ENCODE measurements at places on chromosomes 6 and 20. TPM values are rescaled to one million over a fixed set of nuclear protein-coding genes. Genes with fewer than 3 reads are reported as not detected.

GRCh38 chr6:146949425-146949824 lies 254.8 kb upstream of the STXBP5 start:
- no peak for DNase-seq

The MLN gene
- total RNA-seq: not detected

The DCDC2 gene
- 0.20 TPM for total RNA-seq

DNA sequence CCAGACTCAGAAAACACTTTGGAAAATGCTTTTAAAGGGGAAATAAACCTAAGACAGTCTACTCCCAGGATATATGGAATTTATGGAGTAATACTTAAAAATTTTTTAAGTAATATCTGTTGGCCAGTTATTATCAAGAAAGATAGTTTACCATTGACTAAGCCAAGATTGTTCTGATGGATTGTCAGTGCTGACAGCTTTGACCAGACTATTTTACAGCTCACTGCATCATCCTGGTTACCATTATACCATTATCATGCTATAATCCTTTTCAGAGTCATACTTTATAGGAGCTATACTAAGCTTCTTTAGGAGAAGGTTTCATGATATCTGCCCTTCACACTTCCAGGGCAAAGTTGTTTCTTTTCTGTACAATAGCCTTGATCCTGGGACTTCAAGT lies 16.5 kb downstream of the GTF2H5 start:
- DNase-seq: peak; percentile 34

- DNase-seq: peak; percentile 48
These were observed 39.2 kb downstream of the MUC22 start for GRCh38 chr6:31049518-31049917.

DNA sequence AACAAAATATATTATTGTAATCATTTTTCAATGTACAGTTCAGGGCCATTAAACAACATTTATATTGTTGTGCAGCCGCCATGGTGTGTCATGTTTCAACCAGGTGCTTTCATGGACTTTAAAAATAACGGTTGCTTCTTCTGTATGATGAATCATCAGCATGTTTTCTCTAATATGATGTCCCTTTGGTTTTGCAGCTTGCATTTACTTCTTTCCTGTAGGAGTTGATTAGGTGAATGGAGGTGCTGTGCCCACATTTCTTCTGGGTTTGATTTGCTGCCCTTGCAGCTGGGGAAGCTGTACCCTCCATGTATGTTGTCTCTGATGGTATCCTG lies 54.9 kb upstream of the TULP4 start:
- DNase-seq: peak; percentile 27

The CTCFL gene
- not detected for total RNA-seq

GRCh38 chr20:38584099-38584763 lies 3.2 kb downstream of the ADIG start:
- no peak for DNase-seq

GRCh38 chr20:431012-431904 lies 23.2 kb downstream of the RBCK1 start:
- peak; percentile 84 for DNase-seq

The SIGLEC1 gene
- not detected for total RNA-seq

GRCh38 chr6:1868561-1869261 lies 259.0 kb downstream of the FOXC1 start:
- no peak for DNase-seq

The CRIP3 gene
- total RNA-seq: not detected

- DNase-seq: no peak
These were observed 38.9 kb downstream of the CSNK2A1 start for GRCh38 chr20:504632-505075.

- DNase-seq: no peak
These were observed 85.4 kb downstream of the ZMYND8 start for GRCh38 chr20:47271046-47271615.

The EGFL8 gene
- 1.6 TPM for total RNA-seq

DNA sequence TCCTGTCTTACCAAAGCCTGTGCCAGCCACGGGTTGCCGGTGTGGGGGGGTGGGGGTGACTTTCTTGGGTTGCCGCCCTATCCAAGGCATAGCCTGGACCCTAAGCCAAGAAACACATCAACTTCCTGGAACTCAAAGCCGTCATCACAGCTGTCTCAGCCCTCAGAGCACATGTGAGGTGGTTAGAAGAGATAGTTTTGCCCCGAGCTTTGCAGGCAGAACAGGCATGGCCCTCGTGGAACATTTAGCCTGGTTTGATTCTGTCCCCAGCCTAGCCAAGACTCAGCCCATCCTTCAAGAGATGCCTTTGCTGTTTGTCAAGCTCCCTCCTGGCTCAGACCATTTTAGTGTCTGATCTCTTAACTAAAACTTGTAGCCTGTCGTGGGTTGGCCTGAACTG lies 64.9 kb downstream of the RREB1 start:
- DNase-seq: peak; percentile 43

The KHDC1L gene
- total RNA-seq: not detected

DNA sequence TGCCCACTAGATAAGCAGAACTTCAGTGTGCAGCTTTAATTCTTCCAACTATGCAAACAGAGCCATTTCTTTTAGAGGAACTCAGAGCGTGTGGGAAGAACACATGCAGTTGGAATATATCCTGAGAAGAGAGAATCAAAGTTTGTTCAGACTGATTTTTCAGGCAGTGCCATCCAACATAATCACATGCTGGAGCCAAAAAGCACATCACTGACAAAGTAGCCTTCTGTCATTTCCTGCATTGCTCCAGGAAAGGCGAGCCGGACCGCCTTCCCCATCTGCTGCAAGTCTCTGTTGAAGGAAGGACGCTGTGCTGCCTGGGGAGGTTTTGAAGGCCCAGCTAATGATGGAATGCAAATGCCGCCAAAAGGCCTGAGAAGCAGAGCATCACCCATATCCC lies 98.4 kb downstream of the DOK5 start:
- DNase-seq: no peak

The TPX2 gene
- 319 TPM for total RNA-seq

The HLA-A gene
- 2,135 TPM for total RNA-seq

DNA sequence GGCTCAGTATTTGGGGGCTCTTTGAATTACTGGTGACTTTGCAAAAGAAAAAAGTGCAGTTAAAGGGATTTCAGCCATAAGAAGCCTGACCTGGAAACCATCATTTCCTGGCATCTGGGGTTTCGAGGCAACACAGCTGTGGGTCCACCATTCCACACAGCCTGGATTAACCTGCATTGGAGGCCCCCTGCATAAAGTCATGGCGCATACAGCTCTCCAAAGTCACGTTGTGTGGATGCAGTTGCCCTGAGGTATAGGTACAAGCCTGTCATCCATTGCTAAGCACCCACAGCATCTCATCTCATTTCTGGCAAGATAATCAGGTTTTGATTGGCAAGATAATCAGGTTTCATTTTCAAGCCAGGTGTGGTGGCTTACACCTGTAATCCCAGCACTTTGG lies 54.5 kb upstream of the TAGAP start:
- no peak for DNase-seq

The BPIFB2 gene
- total RNA-seq: not detected

DNA sequence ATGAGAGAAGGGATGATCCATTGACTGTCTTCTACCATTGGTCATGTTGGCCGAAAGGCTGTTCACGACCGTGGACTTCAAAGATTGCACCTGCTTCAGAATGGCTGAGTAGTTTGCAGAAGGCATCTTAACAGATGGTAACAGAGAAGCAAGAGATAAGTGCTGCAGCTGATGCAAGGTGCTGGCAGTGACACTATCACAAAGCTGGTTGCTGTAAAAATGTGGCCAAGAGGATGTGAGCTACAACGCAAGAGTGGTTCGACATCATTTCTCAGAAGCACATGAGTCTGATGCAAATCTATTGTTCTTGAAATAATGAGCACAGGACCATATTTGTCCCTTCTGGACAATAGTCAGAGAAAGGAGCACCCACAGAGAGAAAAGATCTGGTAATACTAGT lies 27.0 kb upstream of the ANKEF1 start:
- no peak for DNase-seq

GRCh38 chr6:88246654-88247053 lies 80.5 kb upstream of the CNR1 start:
- DNase-seq: peak; percentile 1

GRCh38 chr6:136593748-136594490 lies 43.7 kb upstream of the MAP7 start:
- peak; percentile 100 for DNase-seq

- DNase-seq: no peak
These were observed 180.1 kb downstream of the SLC24A3 start for GRCh38 chr20:19392344-19393130.

- DNase-seq: no peak
These were observed 88.2 kb downstream of the GJA1 start for GRCh38 chr6:121523628-121524027.

The ZNF334 gene
- 1.9 TPM for total RNA-seq

DNA sequence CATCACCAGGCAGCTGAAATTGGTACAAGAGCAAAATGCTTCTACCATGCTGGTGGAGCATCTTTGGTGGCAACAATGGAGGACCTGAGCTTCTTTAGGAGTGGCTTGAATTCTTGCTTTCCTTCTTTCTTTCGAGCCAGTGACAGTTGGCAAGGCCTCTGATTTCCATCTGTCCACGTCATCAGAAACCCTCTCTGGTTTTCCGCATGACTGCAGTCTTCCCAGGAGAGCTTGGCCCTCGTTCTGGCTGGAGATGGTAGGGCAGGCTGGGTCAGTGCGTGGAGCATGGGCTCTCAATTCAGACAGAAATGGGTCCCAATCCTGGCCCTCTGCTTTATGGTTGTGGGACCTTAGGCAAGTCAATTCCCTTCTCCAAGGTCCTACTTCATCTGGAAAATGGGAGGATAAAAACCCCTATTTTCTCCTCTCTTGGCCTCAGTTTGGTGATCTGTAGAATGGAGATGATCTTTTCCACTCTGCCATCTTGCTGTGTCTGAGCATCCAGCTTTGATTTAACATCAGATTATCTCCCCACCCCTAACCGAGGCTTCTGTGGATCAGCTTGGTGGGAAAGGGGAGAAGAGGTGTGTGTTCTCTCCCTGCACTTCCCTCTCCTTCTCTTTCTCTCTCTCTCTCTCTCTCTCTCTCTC lies 3.6 kb upstream of the BPIFB1 start:
- peak; percentile 55 for DNase-seq

DNA sequence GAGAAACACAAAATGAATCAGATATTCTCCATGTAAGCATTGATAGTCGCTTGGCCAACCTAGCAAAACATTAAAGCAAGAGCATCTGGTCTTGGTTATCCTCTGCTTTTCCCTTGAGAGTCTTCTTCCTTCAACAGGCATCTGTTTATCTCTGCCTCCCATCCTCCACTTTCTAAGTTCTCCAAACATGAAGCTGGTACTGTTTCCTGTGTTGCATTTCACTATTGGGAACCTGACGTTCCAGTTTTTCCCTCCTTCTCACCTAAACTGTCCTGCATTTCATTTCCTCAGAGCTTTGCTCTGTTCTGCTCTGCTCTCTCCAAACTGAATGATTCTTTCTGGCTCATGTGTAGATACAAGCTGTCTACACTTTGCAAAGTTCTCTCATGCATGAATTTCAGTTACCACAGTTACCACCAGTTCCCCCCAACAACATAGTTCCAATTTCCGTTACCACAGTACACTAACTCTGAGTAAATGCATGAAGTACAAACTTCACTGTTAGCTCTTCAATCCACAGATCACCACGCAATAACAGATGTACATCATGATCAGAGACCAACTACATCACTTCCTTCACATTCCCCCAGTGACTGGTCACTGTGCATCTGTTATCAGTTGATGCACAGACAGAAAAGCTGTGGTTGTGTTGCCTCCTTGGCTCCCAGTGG lies 86.7 kb upstream of the F13A1 start:
- DNase-seq: no peak

- peak; percentile 14 for DNase-seq
These were observed 164.4 kb downstream of the ZFAND3 start for GRCh38 chr6:37983720-37984501.

- peak; percentile 72 for DNase-seq
These were observed 87.7 kb downstream of the TMEM242 start for GRCh38 chr6:157235600-157236039.

The MANEA gene
- 5.9 TPM for total RNA-seq

- no peak for DNase-seq
These were observed 62.3 kb upstream of the TBC1D7 start for GRCh38 chr6:13390658-13391057.

DNA sequence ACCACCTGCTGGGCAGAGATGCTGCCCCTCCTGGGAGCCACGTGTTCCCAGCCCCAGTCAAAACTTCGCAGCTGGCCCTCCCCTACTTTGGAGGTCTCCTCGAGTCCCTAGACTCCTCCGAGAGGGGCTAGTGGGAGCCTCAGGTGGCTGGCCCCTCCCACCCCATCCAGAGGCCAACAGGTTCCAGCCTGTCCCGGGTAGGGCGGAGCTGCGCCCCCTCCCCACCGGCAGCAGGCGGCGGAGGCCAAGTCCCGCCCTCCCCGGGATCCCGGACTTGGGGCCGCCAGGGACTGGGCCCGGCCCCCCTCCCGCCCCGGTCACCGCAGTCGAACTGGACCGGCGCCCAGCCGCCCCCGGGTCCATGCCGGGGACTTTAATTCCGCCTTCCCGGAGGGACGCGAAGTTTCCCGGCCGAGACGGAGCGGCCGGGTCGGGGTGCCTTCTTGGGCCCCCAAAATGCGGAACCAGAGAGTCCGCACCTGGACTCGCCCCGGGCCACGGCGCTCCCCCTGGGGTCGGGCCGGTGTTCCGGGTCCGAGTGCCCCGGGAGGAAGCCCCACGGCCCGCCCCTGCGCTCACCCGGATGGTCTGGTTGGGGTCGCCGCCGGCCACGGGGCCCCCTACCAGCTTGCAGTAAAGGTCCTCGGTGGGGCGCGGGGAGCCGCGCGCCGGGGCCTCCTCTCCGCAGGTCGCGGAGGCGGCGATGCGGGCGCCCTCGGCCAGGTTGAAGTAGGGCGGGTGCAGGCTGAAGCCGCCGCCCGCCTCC lies 559 bp downstream of the LAMA5 start:
- no peak for DNase-seq

The PRND gene
- not detected for total RNA-seq

GRCh38 chr20:17059465-17059864 lies 167.4 kb upstream of the PCSK2 start:
- peak; percentile 83 for DNase-seq

The NDRG3 gene
- 50.3 TPM for total RNA-seq

The PRSS16 gene
- total RNA-seq: 5.4 TPM

The ZBTB12 gene
- 2.3 TPM for total RNA-seq

DNA sequence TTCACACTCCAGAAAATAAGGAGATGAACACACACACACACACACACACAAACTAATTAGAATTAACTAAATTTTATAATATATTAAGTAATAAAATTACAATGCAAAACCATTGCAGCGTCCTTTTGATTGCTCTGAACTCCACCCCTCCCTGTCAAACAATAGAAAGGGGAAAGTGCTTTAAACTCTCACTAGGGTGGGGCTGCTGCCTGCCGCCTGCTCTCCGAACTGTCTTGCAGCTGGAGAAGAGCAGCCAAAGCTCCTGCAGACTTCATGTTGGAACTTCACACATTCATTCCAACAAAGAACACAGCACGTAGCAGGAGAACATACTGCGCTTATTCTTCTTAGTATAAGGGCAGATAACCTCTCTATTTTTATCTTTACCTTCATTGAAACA lies 83.2 kb downstream of the GCLC start:
- no peak for DNase-seq

The NR2E1 gene
- total RNA-seq: 1.2 TPM

All from M059J (cell line).